GM04503 (cell line): ENCODE measurements at places on chromosomes 13 and 19.

DNA sequence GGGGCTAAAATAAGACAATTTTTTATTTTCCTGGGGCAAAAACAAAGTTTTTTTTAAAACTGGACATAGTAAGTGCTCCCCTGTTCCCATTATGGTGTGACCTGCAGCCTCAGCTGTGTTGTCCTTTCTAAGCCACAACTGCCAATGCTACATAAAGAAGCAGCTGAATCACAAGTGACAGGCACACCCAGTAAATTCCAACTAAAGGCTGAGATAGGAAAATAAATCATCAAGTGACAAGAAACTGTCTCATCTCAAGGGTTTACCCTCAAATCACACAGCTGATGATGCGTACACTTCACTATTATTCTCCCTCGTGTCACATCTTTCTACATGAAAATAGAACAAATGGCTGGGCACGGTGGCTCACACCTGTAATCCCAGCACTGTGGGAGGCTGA is 28.7 kb downstream of the STK24 start:
- DNase-seq, result no peak

DNA sequence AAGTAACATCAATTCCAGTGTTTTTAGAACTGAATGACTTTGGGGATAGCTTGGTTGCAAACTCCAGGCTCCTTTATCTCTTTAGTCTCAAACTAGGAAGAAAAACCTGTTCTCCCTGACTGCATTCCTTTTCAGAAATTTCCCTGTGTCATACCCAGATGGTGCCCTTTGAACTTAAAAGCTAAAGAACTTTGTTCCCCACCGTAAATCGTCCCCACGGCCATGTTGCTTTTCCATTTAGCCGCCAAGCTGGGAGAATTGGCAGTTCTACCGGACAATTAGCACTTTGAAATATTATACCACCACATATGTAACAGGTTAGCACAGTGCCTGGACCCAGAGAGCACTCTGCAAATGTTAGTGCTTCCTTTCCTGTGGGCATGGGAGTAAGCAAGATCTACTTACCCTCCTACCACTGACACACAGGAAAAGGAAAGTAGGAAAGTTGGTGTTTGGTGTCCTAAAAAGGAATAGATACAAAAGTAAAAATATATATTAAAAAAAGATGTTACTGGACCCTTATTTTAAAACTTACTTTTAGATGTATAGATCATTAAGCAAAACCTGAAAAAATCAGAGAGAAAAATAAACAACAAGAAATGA is 191.9 kb upstream of the MIR17HG start:
- DNase-seq, result no peak

DNA sequence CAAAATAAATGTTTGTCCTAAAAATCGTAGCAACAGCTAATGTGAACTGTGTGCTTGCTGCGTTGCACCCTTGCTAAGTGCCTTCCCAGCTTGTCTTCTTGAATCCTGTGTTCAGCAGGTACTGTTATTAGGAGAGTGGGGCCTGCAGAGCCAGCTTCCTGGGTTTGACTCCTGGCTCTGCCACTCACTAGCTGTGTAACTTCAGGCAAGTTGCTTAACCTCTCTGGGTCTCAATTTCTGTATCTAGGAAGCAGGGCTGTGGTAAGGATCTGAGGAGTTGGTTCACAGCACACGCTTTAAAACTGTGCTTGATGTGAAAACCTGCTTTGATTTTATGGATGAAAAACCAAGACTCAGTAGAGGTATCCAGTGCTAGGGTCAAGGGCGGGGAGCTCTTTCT is 10.0 kb downstream of the NFIX start:
- DNase-seq, result no peak

- DNase-seq, result no peak
Observed at GRCh38 chr13:98650396-98651107, 73.6 kb upstream of the STK24 start.

- no peak for DNase-seq
Observed at GRCh38 chr13:109436841-109437240, 349.5 kb downstream of the IRS2 start.

DNA sequence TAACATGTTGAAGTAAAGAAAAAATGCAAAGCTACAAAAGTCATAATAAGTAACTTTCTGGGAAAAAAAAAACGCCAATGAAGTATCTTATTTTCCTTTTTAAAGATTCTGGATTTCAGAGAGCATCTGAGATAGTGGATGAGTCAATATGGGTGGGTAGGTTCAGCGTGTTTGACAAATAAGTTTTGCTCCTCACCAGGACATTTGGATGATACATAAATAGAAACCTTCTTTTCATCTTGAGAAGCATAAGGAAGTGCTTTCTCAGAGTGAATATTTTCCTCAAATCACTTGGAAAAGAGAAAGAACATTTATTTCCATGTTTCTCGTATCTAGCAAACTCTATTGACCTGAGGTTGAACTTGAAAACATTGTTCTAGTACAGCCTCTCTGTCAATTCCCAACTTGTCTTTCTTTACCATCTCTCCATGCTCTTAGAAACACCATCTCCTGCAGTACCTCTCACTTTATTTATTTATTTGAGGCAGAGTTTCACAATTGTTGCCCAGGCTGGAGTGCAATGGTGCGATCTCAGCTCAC is 463.2 kb downstream of the KLF5 start:
- no peak for DNase-seq

DNA sequence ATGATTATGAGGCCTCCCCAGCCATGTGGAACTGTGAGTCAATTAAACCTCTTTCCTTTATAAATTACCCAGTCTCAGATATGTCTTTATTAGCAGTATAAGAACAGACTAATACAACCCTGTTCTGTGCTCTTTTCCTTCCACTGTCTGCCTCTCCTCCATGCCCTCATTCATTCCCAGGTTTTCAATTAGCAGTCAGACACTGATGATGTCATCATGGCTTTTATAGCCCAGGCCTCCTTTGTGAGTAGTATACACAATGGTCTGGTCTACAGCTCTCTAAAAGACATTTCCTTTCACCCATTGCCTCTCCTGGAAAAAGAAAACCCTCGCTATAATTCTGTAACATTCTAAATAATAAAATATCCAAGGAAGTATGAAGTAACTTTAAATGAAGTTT is 25.5 kb downstream of the FGF14 start:
- DNase-seq, result no peak

DNA sequence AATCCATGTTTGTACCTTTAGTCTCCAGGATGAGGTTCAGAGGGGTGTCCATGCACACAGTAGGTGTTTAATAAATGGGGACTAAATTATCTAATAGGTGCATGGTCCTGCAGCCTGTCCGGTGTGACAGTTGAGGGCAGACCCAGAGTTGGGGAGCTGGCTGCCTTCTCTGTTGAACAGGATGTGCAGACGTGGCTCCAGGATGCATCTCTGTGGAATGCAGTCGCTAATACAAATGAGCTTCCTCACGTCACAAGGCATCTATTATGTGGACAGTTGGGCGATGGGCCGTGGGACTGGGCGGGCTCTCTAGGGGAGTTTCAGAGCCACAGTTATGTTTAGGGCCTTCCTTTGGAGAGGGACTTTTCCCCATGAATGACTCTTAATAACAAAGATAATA is 71.0 kb downstream of the SIPA1L3 start:
- DNase-seq, result no peak

- no peak for DNase-seq
Observed at GRCh38 chr19:7682175-7682855, 1.7 kb downstream of the TRAPPC5 start.

- DNase-seq, result no peak
Observed at GRCh38 chr13:71870100-71870499, 3.1 kb upstream of the DACH1 start.

GRCh38 chr19:57559008-57559403 is 657 bp downstream of the ZNF550 start:
- no peak for DNase-seq

- no peak for DNase-seq
Observed at GRCh38 chr19:39100500-39101166, 16.5 kb downstream of the ACP7 start.

DNA sequence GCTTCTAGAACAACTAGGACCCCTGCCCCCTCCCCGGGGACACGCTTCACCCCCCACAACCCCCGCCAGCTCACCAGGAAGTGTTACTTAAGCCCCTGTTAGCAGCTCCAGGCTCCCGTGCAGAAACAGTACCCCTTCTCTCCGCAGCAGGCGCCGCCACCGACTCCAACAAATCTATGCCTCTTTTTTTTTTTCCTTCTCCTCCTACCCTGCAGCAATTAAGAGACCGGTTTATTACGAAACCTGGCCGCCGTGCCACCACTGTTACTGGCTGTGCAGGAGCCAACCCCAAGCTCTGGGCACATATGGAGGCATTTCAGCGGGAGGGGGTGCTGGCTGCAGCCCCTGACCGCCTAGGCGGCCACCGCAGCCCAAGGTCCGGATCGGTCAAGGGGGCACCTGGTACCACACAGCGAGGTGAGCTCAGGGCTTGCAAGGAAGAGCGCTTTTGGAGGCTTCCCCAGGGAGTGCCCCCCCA is 2.4 kb downstream of the GADD45B start:
- DNase-seq, result no peak

DNA sequence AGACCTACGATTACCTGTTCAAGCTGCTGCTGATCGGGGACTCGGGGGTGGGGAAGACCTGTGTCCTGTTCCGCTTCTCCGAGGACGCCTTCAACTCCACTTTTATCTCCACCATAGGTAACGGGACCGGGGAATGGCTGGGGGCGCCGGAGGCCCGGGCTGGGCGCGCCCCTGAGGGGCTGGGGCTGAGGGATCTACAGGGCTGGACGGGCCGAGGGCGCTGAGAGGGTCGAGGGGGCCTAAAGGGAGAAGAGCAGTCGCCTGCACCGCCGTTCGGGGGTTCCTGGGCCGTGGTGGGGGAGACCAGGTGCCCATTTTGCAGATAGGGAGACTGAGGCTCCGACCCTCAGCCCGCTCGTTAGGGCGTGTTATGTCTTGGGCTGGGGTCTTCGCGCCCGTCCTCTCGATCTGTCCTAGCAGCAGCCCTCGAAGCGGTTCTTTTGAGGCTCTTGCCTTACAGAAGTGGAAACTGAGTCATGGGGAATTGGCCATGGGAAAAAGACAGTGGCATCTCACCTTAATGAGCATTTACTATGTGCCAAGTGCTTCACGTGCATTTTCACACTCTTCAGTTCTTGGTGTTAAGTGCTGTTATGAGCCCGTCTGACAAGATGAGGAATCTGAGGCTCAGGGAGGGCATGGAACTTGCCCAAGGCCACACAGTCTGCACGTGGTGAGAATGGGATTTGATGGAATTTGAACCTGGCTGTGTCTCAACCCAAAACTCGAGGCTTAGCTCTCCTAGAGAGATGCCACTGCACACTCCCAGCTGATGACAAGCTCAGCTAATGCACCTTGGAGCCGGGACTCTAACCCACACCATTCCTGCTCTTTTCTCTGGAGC is 442 bp downstream of the RAB8A start:
- no peak for DNase-seq

DNA sequence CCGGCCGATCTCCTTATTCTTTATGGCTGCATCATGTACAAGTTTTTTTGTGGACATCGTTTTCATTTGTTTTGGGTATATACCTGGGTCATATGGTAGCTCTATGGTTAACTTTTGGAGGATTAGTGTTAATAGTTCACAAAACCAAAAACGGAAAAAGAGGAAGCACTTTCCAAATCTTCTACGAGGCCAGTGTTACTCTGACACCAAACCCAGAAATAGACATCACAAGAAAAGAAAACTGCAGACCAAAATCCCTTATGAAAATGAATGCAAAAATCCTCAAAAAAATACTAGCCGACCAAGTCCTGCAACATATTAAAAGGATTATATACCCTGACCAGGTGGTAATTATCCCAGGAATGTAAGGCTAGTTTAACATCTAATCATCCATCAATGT is 29.8 kb downstream of the ADGRE2 start:
- no peak for DNase-seq

DNA sequence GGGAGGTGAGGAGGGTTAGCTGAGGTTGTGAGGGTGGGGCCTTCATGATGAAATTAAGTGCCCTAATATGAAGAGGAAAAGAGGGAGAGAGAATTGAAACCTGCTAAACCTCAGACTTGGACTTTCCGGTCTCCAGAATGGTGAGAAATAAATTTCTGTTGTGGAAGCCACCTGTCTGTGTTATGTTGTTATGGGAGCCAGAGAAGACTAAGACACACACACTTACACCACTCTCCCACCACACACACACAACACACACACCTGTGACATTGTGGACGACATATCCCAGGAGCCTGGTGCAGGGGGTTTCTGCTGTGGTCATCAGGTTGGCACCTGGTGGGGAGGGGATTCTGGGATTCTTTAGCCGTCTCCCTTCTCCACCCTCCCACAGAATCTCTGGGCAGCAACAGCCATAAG is 14.0 kb downstream of the KLK4 start:
- no peak for DNase-seq

DNA sequence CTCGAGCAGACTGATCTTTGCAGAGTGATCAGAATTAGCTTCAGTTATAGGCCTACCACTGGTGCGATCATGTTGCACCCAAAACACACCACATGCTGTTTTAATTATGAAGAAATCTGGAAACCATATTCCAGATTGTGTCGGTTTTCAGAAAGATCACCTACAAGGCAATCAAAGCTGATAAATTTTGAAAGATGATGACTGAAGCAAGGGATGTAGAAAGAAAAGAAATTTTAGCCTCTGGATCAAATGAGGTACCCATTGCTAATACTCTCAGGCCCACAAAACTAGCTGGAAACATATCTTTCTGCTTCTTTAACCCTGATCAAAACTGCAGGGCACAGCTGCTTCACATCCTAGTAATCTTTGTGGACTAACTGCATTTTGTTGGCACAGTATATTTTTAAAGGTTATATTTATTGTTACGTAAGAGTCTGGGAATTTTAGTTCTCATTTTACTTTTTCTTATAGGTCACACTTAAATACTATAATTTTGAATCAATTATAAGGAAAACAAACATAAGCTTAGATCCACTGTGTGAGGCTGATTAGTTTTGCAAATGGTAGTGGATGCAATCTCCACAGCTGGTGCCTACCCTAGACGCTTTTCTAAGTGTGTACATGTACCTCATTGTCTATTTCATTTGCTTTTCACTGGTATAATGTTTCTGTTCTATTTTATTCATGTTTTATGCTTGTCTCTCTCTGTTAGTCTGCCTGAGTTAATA is 150.9 kb downstream of the RGCC start:
- DNase-seq, result no peak

DNA sequence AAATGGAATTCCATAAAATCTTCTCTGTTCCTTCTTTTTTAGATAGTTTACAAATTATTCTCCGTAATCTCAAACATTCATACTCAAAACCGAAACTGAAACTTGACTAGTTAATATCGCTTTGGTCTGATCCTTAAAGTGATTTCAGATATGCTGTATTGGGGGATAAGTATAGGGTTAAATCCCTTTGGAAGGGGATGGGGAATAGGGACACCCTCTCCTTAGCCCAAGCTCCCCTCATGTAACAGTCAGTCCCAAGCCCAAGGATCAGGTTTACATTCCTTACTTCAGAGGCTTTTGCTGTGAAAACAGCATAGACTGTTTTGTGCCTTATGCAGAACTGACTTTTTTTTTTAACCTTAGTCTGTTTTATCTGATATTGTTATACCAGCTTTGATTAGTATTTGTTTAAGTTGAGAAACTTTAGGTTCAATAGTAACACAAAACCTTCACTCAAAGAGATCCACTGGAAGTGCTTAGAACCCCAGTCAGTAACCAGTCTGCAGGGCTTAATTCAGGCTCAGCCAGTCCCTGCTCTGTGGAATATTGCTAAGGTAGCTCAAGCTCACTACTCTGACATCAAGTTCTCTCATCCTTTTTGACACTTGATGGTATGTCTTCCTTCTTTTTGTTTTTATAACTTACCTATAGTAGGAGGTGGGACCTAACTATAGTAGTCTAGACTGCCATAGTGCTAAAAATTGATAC is 10.5 kb downstream of the CDADC1 start:
- DNase-seq, result no peak
